ENCODE measurements at places on chromosomes 4 and X.
A peak's percentile ranks its signal among the peaks of the same experiment; 100 is the strongest.

DNA sequence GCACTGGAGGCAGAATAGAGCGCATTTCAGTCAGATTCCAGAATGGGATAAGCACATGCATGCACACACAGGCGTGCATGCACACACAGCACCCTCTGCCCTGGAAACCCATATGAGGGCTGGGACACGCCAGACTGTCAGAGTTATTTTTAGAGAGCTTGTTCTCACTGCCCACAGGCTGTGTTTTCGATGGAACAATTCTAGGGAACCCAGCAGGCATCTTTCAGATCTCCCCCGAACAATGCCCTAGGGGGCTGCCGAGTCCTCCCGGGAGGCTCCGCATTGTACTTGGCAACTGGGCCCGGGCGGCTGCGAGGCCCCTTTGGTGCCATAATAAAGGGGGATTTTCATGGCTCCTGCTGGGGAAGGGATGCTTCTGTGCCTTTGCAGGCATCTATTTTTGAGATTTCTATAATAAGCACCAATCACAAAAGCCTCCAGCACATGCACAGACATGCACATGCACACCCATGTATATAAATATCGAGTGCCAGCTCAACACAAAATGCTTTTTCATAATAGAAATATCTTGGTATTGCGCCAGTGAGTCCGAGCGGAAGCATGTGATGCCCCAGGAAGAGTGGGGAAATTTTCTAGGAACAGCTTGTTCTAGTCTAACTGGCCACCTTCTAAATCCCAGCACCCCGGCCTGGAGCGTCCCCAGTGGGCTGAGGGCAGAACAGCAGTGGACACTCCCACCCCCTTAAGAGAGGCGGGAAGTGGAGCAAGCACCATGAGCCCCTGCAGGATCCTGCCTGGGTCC lies 88.5 kb downstream of the PHKA2 start:
- peak; percentile 56 for DNase-seq

DNA sequence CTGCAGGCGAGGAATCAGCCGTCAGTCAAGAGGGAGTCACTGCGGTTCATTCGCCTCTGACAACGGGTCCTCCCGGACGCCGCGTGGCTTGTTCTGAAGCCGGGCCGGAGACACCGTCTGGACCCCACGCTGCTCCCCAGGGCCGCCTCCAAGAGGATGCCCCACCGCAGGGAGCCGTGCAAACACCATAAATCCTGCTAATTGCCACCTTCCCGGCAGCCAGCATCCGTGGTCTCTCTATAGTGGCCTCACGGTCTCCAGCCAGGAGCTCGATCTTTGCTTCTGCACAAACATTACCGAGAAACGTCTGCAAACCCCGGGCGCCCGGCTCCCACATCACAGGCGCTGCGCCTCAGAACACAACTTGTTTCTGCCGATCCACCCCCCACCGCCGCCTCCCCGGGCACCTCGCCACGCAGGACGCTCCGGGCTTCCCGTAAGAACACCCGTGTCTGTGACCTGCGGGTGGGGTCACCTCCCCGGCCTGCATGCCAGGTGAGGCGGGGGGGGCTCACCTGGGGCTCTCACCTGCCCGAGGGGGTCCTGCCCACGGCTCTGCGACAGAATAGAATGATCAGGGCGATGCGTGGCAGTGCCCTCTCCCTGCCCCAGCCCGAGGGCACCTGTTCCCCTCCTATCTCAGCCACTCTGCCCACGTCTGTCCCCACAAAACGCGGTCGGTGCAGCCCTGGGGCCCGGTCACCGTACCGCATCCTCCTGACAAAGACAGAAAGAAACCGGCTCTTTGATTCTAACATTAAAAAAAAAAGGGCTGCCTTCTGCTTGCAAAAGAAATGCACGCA lies 32.4 kb upstream of the PPP2R3B start:
- no peak for DNase-seq

DNA sequence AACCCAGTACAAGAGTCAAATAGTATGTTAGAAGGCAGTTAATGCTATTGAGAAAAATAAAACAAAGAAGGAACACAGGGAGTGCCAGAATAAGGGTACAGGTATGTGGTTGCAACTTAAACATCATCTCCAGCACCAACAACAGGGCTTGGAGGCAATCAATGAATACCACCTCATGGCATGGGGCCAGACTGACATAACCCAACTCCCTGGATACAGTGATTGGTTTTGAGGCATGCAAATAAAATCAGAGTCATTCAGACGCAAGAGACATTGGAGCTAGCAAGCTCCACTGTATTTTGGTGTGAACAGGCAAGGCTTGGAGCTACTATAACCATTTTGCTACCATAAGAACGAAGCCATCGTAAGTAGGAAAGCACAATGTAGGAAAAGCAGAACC lies 56.7 kb downstream of the PPP3CA start:
- no peak for DNase-seq

GRCh38 chrX:11532291-11533078 lies 133.2 kb downstream of the ARHGAP6 start:
- peak; percentile 36 for DNase-seq

DNA sequence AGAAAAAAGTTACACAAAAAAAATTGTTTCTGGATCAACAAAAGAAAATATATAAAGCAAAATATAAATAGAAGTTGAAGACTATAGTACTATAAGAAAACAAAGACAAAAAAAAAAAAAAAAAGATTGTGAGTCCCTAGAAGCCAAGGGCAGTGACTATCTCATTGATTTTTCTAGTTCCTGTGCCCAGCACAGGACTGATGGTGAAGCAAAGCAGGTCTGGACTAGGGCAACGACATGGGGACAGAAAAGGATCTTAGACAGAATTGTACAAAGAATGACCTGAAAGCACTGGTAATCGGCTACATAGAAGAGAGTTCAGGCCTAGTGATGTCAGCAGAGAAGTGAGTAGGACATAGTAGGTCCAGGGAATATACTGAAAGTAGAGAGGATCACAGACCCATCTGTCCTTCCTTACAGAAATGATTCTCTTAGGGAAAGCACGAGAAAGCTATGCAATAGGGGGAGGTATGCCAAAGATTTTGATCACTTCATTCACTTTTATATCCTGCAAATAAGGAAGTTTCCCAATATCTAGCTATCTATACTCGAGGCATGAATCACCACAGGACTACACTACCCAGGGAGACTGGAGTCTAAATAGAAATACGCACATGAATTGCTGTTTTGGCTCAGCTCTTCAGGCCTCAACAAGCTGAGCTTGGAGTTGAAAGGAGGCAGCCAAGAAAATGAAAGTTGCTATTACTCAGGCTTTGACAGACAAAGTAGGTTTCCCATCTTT lies 230.9 kb upstream of the GPC4 start:
- DNase-seq = peak; percentile 92

- DNase-seq = peak; percentile 70
Observed at GRCh38 chr4:71209161-71209560, 129.7 kb upstream of the SLC4A4 start.

GRCh38 chrX:34147345-34147744 lies 15.2 kb upstream of the FAM47A start:
- DNase-seq = no peak

- DNase-seq = peak; percentile 47
Observed at GRCh38 chr4:66331761-66332160, 661.5 kb upstream of the EPHA5 start.

DNA sequence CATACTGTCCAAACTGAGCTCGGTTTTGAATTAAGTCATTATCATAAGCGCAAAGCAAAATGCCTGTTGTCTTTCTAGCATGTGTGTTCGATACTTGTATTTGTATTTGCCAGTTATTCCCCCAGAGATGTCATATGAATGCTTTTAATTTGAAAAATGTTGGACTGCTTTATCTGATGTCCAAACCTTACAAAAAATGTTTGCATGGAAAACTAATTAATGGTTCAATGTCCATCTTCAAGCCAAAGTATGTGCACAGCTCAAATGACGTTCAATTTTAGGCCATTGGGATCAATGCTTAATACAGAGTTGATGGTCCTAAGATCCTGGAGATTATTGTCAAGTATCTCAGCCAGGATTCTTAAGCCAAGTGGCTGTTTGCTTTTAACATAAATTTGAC lies 17.2 kb upstream of the HPGDS start:
- DNase-seq = no peak

- peak; percentile 23 for DNase-seq
Observed at GRCh38 chrX:72126048-72126415, 5.7 kb downstream of the RTL5 start.

DNA sequence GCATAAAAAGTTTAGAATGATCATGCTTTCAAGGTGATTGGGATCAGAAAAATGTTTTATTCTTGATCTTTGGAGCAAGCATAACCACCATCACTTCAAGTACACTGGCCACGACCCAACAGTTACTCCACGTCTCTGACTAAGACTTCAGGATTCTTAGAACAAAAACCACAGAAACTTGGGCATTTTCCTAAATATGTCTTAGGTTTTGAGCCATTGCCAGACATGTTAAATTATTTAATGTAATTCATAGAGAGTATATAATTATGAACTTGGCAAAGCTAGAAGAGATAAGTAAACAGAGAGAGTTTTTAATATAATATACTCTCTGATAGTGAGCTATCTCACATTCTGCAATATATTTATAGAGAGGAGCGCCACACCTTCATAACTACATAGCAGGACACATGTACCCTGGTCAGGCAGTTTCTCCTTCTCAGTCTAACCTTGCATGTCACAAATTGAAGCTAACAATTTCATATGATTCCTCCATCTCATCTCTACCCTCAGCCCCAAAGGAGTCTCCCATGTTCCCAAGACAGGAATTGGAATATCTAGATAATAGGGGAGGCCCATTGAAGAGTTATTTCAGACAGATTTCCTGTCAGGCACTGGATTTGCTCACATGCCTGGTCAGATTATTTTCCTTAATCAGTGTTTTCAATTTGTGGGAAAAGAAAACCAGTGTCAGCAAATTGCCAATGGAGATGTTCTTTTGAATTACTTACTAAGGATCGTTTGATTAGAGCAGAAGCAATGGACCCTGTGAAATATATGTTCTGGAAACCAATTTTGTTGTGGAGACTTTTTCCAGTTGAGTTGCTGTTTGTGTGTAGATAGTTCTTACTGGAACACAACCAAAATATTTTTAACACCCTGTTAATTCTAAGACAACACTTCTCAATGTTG lies 61.7 kb upstream of the GUCY1A1 start:
- DNase-seq = peak; percentile 84

DNA sequence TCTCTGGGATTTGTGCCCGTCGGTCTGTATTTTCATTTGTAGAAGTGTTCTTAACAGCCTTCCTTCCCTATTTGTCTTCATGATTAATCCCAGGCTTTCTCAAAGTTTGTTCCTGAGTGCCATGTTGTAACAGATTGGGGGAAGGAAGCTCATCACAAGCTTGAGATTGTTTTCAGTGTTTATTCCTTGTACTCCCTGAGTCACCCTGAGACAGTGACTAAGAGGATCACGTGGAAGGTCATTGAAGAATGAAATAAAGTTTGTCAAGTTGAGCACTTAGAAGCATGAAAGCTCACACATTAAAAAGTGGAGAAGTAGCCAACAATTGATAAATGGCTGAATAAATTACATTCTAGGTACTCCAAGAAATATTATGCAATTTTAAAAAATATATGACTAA lies 153.5 kb upstream of the FAM241A start:
- DNase-seq = peak; percentile 59

DNA sequence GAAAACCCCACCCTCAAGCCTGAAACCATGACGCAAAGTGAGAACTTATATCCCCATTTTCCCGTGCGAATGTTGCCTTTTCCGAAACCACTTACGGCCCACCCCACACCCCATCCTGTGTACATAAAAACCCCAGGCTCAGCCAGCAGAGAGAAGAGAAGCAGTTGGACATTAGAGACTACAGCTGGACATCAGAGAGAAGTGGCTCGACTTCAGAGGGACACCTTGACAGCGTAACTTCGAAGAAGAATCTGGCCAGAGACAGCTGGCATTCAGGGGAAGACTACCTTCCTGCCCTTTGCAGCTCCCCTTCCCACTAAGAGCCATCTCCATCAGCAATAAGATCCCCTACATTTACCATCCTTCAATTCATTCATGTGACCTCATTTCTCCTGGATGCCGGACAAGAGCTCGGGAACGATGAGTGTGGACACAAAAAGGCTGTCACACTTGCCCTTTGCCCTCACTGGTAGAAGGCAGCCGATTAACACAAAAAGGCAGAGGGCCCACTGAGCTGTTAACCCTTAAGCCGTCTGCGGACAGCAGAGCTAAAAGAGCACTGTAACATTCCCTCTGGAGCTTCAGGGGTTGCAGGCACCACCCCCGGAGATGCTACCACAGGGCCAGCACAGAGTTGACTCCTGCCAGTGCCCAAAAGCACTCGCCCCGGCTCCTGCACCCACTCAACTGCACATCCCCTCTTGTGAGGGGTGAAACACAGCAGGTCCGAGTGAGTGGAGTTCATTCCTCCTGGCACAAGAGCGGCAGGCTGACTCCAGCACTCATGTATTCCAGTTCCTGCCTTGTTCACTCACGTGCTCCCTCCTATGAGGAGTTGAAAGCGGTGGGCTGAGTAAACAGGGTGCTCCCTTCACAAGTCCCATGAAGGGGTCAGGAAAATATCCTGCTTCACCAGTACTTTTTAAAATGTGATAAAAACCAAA lies 7.5 kb downstream of the CHM start:
- DNase-seq = no peak

DNA sequence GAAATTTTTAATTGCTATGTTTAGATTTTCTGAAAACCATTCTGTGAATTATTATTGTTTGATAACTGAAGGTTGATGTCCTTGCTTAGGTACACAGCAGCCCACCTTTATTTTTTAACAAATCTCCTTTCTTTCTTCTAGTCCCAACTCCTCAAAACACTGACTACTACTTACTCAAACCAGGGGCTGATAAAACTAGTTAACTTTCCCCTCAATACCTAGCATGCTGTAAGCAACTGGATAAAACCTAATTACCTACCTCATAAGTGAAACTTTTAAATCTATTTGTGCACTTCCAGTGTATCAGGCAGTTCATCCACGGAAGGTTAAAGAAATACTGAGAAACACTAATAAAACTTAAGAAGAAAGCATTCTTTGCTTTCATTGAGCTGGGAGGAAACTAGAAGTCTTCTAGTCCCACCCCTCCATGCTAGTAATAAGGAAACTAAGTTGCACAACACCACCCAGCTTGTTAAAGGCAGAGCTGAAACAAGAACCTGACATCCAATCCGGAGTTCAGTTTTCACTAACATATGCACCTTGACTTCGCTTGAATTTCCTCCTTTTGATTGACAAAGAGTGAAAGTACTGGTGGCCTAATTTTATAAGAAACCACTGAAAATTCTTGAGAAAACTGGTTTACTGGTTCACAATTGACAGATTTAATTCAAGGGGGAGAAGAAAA lies 180.2 kb upstream of the TET2 start:
- DNase-seq = peak; percentile 7

DNA sequence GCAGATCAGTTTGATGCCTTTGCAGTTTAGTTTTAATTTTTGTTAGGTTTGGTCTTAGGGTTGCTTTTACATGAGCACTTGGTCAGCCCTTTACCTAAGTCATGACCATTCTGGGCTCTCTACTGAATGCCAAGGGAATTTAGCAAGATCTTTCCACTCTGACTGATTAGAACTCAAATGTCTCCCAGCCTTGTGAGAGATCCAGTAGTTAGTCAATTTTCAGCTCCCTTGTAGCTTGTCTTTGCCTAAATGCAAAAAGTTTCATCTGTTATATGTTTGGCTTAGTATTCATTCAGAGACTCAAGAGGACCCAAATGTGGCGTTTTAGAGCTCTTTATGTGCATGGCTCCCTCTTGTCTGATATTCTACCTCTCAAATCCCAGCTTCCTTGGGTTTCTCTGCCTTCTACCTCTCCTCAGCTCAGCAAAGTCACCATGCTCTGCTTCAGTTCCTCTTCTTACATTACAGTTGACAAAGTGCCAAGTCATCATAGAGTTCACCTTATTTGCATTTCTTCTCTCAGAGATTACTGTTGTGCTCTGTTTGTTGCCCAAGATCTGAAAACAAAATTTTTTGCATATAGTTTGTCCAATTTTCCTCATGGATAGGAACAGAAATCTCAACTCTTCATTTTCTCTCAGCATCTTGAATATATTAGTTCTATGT lies 17.5 kb upstream of the JAKMIP1 start:
- DNase-seq = no peak
